ENCODE measurements at places on chromosomes 6 and 20.

- DNase-seq = no peak
Observed at GRCh38 chr20:2780948-2781347, 19.5 kb downstream of the CPXM1 start.

DNA sequence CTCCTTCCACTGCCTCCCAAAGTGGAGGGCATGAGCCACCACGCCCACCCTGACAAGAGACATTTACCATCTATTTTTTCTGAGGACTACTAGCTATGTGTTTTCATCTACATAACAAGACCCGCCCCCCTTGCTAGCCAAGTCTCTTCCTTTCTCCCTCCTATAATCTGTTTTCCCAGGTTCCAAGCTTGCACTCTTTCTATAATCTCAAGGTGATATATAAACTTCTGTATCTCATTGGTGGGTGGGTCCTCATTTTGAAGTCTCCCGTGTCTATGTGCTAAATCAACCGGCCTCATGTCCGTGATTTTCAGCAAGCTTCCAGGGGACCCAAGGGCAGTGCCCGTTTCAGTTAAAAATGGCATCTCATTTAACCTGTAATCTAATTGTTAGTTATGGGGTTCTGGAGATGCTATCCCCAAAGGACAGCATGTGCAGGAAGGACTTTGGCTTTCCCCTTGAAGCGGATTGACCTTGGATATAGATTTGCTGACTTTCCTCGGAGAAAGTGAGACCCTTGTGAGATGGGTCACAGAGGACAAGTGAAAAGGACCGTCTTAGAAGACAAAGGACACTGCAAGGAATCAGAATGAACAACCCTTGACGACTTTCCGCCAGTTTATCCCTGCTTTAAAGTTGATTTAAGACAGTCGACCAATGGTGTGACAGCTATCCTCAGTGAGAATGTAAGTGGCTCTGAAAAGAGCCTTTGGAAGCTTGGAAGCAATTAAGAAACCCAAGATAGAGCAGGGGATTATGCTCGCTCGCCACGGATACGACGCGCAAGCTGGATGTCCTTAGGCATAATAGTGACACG lies 22.4 kb downstream of the OR2B2 start:
- DNase-seq = no peak

- DNase-seq = peak; percentile 55
Observed at GRCh38 chr6:33000055-33000454, 9.3 kb downstream of the HLA-DOA start.

- DNase-seq = no peak
Observed at GRCh38 chr20:37295001-37295400, 5.5 kb downstream of the MANBAL start.

GRCh38 chr20:19120569-19120968 lies 91.9 kb upstream of the SLC24A3 start:
- DNase-seq = no peak

GRCh38 chr6:116328528-116328903 lies 42.2 kb upstream of the DSE start:
- DNase-seq = no peak
